Activated CD8-positive, alpha-beta memory T cell treated with anti-CD3 and anti-CD28 coated beads for 1 hour (primary cell): ENCODE measurements at places on chromosomes 3 and 15.

GRCh38 chr15:88016406-88016805 is 240.1 kb downstream of the NTRK3 start:
- no peak for DNase-seq

DNA sequence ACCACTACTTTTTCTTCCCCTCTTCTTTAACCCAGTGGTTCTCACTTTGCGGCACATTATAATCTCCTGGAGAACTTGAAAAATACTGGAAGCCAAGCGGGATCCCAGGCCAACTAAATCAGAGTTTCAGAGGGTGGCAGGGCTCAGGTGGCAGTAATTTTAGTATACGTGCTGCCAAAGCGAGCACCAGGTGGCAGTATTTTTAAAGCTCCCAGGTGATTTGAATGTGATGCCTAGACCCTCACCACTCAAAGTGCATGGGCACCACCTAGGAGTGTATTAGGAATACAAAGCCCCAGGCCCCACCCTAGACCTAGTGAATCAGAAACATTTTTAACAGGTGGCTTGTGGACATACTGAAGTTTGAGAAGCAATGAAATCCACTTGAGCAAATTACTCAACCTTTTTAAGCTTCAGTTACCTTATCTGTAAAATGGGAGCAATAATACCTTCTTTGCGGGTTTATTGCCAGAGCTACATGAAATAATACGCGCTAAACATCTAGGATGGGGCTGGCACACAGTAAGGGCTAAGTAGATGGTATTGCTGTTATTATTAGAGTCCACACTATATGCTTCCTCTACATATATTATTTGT is 8.3 kb downstream of the B3GALNT1 start:
- no peak for DNase-seq

- no peak for DNase-seq
Observed at GRCh38 chr15:92021792-92022191, 168.3 kb downstream of the SLCO3A1 start.

- no peak for DNase-seq
Observed at GRCh38 chr3:87982421-87982820, 76.4 kb downstream of the CGGBP1 start.

DNA sequence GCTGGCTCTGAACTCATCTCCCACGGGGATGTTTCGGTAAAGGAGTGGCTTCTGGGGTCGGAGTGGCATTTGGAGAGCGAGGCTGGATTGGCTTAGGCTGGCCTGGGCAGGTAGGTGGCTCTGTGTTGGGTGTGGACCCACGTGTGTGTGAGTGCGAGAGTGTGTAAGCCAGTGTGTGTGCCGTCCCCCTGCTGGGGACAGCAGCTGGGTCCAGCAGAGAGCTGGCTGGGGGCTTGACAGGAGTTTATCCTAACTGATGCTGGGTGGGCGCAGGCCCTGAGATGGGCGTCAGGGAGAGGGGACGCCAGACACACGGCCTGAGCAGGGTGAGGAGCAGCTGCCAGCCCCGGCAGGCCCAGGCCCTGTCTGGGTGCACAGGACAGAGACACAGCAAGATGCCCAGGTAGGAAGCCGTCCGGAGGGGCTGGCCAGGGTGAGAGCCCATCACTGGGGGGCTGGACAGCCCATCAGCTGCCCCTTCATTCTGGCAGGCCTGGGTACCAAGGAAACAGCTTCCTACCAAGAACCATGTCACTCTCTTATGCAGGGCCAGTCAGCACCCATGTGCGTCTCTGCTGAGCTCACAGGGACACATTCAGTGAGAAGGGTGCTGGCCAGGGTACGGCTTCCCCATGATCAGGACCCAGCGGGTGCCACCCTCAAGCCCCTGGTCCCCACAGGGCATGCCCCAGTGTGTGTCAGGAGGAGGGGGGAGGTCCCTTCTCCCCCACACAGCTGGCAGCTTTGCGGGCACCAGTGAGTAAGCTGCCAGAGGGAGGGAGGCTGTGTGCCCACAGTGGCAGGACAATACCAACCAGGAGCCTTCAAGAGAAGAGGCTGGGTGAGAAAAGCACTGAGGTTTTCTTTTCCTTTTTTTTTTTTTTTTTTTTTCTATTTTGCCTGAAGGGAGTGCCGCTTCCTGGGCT is 1.1 kb downstream of the PAK6 start:
- DNase-seq, result no peak

DNA sequence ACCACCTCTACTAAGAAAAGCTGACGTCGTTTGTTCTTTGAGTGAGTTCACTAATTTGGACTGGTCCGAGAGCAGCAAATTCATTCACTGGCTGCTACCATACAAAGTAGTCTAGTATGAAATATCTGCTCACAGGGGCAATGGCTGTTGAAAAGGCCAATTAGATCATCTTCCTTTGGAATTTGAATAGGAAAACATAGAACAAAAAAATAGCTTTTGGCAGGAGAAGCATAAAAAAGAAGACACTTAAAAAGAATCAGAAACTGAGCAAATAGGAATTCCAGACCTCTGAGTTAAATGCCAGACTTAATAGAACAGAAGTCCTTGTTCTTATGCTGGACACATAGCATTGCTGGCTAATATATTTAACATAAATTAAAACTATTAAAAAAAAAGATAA is 159.3 kb downstream of the IL1RAP start:
- no peak for DNase-seq

DNA sequence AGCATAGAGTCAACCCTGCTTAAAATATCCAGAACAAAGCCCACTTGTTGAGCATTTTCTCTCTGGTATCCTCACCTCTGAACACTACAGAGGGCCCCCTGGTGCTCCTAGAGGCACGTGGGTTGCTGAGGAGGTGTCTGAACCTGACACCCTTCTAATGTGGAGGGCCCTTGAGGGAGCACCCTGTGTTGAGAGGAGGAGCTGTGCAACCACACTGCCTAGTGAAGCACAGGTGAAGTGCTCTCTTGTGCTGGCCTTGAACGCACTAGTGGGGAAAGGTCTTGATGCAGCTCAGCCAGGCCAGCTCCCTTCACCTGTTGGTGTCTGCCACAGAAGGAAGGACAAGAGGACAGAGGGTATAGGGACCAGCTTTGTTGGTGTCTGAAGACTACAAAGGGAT is 51.9 kb downstream of the CCK start:
- no peak for DNase-seq

DNA sequence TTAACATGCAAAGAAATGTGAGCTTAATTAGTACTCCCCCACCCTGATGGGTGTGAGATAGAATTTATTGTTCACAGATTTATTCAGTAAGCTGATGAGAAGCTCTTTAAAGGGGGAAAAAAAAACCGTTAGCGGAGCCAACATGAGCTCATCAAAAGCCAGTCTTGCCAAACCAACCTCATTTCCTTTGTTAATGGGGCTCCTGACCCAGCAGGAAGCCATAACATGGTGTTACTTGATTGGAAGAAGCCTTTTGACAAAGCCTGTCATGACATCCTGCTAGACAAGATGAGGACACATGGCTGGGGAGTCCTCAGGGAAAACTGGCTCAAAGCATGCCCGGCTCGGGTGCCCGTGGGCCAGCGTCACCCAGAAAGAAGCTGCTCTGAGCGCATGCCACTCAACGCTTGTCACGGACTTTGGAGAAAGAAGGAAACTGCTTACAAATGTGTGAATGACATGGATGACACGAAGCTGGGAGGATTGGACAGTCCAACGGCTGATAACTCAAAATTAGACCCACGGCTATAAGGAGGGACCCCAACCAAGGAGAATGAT is 64.6 kb downstream of the SLCO2A1 start:
- DNase-seq, result no peak

GRCh38 chr3:60225848-60226247 is 1025.4 kb downstream of the FHIT start:
- no peak for DNase-seq

DNA sequence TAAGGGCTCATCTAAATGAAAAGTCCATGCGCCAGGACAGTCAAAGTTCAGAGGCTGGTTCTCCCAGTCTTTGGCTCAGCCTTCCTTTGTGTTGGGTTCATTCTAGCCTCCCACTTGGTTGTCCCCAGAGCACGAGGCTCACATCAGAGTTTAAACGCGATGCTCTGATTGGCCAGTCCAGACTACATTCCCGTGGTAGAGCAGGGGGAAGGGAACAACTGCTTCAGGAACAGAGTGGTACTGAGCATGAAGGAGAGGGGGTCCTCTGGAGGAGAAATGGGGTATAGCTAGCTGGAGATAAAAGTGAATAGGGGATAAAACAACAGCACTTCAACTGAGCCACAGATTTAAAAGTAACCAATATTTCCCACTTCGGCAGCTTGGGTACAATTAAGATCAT is 32.2 kb downstream of the ANAPC13 start:
- DNase-seq, result no peak

GRCh38 chr15:91926908-91927270 is 73.4 kb downstream of the SLCO3A1 start:
- no peak for DNase-seq

GRCh38 chr15:63434576-63435186 is 53.0 kb upstream of the CA12 start:
- DNase-seq, result no peak

GRCh38 chr3:107629566-107629965 is 106.8 kb downstream of the BBX start:
- no peak for DNase-seq

GRCh38 chr3:189985948-189986347 is 134.7 kb downstream of the P3H2 start:
- DNase-seq, result no peak

DNA sequence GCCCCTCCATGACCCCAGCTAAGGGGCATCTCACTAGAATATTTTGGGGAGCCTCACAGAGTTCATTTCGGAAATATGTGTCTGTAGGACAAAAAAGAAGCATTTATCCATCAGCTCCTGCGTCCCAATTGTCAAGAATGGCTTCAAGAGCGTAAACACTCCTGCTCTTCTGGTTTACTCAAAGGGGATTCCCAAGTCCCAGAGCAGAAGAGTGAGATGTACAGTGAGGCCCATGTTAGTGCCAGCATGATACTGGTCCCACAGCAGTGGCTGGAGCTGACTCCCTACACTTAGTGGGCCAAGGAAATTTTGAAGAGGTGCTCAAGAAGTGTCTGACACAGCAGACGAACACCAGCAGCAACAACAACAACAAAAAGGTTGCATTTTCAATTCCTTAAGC is 34.9 kb upstream of the ARL8B start:
- no peak for DNase-seq

DNA sequence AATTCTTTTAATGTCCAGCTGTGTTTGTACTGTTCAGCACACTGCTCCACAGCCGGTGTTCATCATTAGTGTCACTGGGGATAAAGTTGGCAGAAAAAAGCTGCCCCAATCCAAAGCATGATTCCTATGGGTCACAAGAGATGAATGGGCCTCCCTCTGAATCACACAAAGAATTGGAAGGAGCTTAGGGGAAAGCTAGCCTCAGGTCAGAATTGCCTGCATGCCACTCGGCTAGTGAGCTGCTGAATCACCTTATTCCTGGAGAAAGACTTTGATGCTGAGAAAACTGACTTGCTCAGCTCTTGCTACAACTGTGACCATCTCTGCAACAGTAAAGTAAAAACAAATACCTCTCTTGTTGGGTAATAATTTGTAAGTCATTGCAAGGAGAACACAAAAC is 3.5 kb downstream of the CCK start:
- DNase-seq, result no peak

GRCh38 chr3:186694288-186695032 is 22.7 kb upstream of the KNG1 start:
- DNase-seq, result no peak

DNA sequence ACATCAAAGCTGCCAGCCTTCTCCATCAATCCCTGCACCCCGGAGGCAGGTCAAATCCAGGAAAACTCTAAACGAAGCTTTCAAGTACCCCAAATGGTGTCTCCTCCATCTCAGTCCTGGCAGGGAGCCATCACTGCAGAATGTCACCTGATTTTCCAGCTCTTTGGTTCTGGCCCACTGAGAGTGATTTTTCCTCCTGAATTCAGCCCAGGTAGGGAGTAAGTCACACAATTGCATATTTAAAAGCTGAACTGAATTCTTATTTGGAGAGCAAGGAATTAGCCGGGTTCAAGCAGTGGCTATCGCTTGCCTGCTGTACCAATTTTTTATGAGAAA is 5.3 kb downstream of the RFTN1 start:
- DNase-seq, result no peak

DNA sequence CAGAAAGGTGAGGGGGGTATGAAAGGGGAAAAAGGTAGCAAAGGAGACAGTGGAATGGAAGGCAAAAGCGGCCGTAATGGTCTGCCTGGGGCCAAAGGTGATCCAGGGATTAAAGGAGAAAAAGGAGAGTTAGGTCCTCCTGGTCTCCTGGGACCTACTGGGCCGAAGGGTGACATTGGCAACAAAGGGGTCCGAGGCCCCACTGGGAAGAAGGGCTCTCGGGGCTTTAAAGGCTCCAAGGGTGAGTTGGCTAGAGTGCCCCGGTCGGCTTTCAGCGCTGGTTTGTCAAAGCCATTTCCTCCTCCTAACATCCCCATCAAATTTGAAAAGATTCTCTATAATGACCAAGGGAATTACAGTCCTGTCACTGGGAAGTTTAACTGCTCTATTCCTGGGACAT is 6.7 kb downstream of the OTOL1 start:
- DNase-seq, result no peak

DNA sequence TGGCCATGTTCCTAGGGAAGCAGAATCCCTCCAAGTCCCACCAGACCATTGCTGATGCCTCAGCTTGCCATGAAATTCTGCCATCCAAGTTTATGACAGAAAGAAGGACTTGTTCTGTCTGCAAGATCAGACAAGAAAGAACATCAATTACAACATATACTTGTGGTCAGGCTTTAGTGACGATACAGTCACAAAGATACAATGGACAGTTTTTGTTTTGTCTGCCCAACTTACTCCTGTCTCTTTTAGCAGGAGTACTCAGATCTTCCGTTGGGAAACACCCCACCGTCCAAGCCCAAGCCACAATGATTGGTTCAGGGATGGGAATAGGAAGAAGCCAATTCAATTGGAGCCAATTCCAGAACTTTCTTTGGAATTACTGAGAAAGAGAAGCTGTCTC is 15.7 kb downstream of the KLHL6 start:
- DNase-seq, result no peak

- DNase-seq, result no peak
Observed at GRCh38 chr15:95669146-95669922, 661.2 kb upstream of the NR2F2 start.

- no peak for DNase-seq
Observed at GRCh38 chr3:144033240-144033589, 61.6 kb downstream of the DIPK2A start.

GRCh38 chr3:108153451-108153981 is 62.7 kb upstream of the CD47 start:
- DNase-seq, result peak; percentile 6
